Mesothelial cell of epicardium (in vitro differentiated cells): ENCODE measurements at places on chromosomes 5 and 9. TPM values are rescaled to one million over a fixed set of nuclear protein-coding genes. Genes with fewer than 3 reads are reported as not detected.

GRCh38 chr9:113475031-113475430 lies 11.5 kb downstream of the RGS3 start:
- no peak overlapping the region for H3K27ac ChIP-seq
- H3K4me3 ChIP-seq = no peak overlapping the region
- peaks cover 6% of the 10 kb centered on the region for H3K36me3 ChIP-seq

- peak overlapping the region; percentile 31 for H3K4me3 ChIP-seq
- DNase-seq = no peak
- H3K27ac ChIP-seq = peak overlapping the region; percentile 72
- no peaks in the 10 kb centered on the region for H3K36me3 ChIP-seq
- H3K27me3 ChIP-seq = no peaks in the 10 kb centered on the region
Measured at GRCh38 chr5:139690064-139690802, 42.1 kb downstream of the CXXC5 start.

The DMXL1 gene
- total RNA-seq = 68.6 to 75.2 TPM (median 74.9 TPM) in 3 replicates

DNA sequence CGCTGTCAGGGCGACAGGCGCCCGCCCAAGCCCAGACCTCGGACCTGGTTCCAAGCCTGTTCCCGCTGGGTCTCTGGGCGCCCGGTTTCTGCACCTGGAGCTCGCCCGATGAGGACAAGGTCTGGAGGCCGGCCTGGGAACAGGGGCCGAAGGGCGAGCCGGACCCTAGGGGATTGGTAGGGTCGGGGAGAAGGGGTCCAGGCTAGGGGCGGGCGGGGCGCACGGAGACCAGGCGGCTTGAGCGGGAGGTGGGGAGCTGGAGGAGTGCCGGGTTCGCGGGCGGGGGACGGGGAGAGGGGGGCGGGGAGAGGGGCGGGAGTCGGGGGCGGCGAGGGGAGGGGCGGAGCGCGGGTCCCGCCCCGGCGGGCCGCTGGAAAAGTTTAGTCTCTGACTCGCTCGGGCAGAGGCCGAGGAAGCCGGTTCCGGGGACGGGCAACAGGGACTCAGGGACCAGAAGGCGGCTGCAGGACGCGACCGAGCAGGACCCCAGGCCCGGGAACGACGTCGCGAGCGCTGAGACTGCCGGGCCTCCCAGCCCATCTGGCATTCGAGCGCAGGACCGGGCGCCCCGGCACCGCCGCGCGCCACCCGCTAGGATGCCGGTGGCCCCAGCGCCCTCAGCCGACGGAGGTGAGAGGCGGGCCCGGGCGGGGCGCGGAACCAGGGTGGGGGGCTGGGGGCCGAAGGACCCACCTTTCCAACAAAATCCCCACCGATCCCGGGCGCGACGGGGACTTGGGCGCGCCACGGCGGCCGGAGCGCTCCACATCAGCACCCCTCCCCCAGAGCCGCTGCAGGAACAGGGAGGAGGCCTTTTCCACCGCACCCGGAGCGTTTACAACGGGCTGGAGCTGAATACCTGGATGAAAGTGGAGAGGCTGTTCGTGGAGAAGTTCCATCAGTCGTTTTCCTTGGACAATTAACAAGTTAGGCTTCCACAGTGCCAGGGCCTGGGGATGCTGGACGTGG lies at the start of gene S1PR3:
Gene S1PR3, plus strand, starts transcription at position 403 of the 969 bp plus-strand sequence. CDS start 9,733 bp downstream, outside the sequence.
- peak within 1 kb of the TSS; percentile 85 for H3K4me3 ChIP-seq
- H3K36me3 ChIP-seq = no peaks in the 10 kb centered on the region
- DNase-seq = peak; percentile 69
- H3K27ac ChIP-seq = peak within 1 kb of the TSS; percentile 66
- peaks cover 12% of the 10 kb centered on the region for H3K27me3 ChIP-seq

- peaks cover 6% of the 10 kb centered on the region for H3K4me1 ChIP-seq
- no peak for DNase-seq
Measured at GRCh38 chr9:20225826-20226225, 396.5 kb downstream of the MLLT3 start.

GRCh38 chr5:61322738-61323725 lies 9.0 kb upstream of the ZSWIM6 start:
- H3K27me3 ChIP-seq = no peaks in the 10 kb centered on the region
- no peaks in the 10 kb centered on the region for H3K36me3 ChIP-seq
- no peak overlapping the region for H3K4me3 ChIP-seq
- no peak for DNase-seq
- H3K27ac ChIP-seq = peak overlapping the region; percentile 79
- peaks cover 34% of the 10 kb centered on the region for H3K4me1 ChIP-seq

GRCh38 chr5:1497795-1498622 lies 25.8 kb downstream of the LPCAT1 start:
- no peak for DNase-seq
- peaks cover 2% of the 10 kb centered on the region for H3K4me1 ChIP-seq
- H3K4me3 ChIP-seq = no peak overlapping the region
- H3K27ac ChIP-seq = no peak overlapping the region

The SPATA31A3 gene
- not detected in 3 replicates for total RNA-seq

The MEF2C gene
- 8.4 to 9.6 TPM (median 9.1 TPM) in 3 replicates for total RNA-seq

DNA sequence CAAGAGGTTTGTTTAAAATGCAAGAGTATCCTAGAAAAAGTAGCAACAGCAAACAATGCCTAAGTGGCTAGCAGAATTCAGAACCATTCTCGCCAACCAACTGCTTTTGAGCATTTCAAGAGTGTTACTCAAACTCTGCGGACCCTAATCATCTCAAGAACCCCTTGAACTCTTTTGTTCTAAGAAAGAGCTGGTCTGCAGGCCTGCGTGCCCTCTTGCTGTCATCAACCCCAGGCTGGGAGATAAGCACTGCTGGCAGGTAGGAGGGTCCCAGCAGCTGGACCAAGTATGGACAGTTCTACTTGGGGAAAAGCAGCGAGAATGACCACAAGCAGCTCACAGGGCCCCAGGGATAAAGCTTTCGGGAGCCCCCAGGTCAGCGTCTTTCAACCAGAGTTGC lies 38.3 kb downstream of the MYO10 start:
- peaks cover 54% of the 10 kb centered on the region for H3K4me1 ChIP-seq
- DNase-seq = no peak
- peak overlapping the region; percentile 56 for H3K27ac ChIP-seq
- no peaks in the 10 kb centered on the region for H3K36me3 ChIP-seq
- H3K27me3 ChIP-seq = no peaks in the 10 kb centered on the region
- no peak overlapping the region for H3K4me3 ChIP-seq

The PDCD1LG2 gene
- total RNA-seq = not detected in 3 replicates

The TMEM174 gene
- total RNA-seq = not detected in 3 replicates

GRCh38 chr9:80605129-80605528 lies 1033.4 kb downstream of the TLE4 start:
- no peak overlapping the region for H3K4me3 ChIP-seq
- no peaks in the 10 kb centered on the region for H3K27me3 ChIP-seq
- H3K4me1 ChIP-seq = peaks cover 48% of the 10 kb centered on the region
- no peak for DNase-seq

- H3K4me3 ChIP-seq = no peak overlapping the region
- DNase-seq = no peak
- no peaks in the 10 kb centered on the region for H3K27me3 ChIP-seq
Measured at GRCh38 chr5:58043032-58043945, 416.6 kb downstream of the PLK2 start.

The DMAC1 gene
- 60.0 to 62.3 TPM (median 61.4 TPM) in 3 replicates for total RNA-seq

The ADCY2 gene
- 0.84 to 3.0 TPM (median 0.86 TPM) in 3 replicates for total RNA-seq

- no peaks in the 10 kb centered on the region for H3K27me3 ChIP-seq
- H3K27ac ChIP-seq = no peak overlapping the region
- no peak overlapping the region for H3K4me3 ChIP-seq
Measured at GRCh38 chr9:111975709-111976108, 79.1 kb downstream of the UGCG start.

The ADAMTS6 gene
- 17.3 to 20.6 TPM (median 17.7 TPM) in 3 replicates for total RNA-seq

GRCh38 chr5:170562875-170563228 lies 59.0 kb downstream of the KCNIP1 start:
- no peaks in the 10 kb centered on the region for H3K4me1 ChIP-seq
- H3K36me3 ChIP-seq = no peaks in the 10 kb centered on the region
- no peak overlapping the region for H3K4me3 ChIP-seq
- no peak overlapping the region for H3K27ac ChIP-seq

The RNF183 gene
- total RNA-seq = 0.16 to 0.53 TPM (median 0.29 TPM) in 3 replicates

DNA sequence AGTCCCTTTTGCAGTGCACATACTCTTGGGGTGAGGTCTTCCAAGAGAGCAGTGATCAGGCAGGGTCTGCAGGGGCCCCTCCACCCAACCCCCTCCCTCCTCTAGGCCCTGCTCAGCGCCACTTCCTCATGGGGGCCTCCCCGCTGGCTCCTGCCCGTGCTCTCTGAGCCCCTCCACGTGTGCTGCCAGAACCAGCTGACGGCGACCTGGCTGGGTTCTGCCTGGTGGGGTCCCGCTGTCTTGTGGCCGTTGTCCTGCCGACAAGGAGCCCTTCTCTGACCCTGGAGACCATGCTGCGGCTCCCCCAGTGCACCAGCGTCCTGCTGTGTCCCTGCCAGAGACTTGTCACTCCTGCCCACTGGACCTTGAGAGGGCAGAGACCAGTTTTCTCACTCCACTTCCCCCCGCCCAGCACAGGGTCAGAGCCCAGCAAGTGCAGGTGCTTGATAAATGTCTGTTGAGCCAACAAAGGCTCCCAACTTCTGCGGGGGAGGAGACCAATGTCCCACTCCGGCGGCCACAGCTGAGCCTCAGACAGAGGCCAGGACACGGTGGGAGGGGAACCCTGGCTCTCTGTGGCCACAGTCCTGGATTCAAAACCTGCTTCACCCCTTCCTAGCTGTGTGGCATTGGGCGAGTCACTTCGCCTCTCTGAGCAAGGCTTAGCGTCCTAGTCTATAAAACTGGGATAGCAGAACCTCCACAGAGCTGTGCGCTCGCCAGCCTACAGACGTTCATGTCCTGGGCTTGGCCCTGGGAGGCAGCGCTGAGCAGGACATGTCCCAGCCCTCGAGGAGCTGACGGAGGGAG lies 24.8 kb downstream of the SARDH start:
- no peak for DNase-seq
- H3K27ac ChIP-seq = peak overlapping the region; percentile 50
- H3K4me3 ChIP-seq = no peak overlapping the region
- peaks cover 37% of the 10 kb centered on the region for H3K4me1 ChIP-seq
- no peaks in the 10 kb centered on the region for H3K27me3 ChIP-seq

DNA sequence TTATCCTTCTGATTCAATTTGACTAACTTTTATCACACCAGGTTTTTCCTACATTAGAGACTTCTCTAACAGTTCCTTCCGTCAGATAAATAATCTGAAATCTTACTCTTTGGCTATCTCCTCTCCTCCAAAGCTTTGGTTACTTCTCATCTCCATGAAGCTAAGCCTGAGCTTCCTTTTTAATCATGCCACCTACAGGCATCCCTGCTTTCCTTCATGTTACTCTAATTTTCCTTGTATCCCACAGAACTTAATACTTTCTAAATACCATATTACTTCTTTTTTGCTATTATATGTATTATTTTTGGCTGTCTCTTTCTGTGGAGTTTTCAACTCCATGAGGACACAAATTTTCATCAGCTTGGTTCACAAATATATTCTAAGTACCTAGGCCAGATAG lies 49.7 kb downstream of the C9 start:
- H3K4me3 ChIP-seq = no peak overlapping the region
- H3K27me3 ChIP-seq = no peaks in the 10 kb centered on the region
- no peak overlapping the region for H3K27ac ChIP-seq
- H3K4me1 ChIP-seq = no peaks in the 10 kb centered on the region

The PLAC8L1 gene
- 2.3 to 4.2 TPM (median 2.6 TPM) in 3 replicates for total RNA-seq

- H3K27ac ChIP-seq = no peak overlapping the region
- peaks cover 37% of the 10 kb centered on the region for H3K4me1 ChIP-seq
- DNase-seq = no peak
- H3K27me3 ChIP-seq = no peaks in the 10 kb centered on the region
Measured at GRCh38 chr5:83401122-83401731, 70.3 kb upstream of the VCAN start.

GRCh38 chr5:160260881-160261815 lies 31.8 kb downstream of the FABP6 start:
- peaks cover 30% of the 10 kb centered on the region for H3K4me1 ChIP-seq
- H3K27me3 ChIP-seq = no peaks in the 10 kb centered on the region
- no peak overlapping the region for H3K4me3 ChIP-seq
- no peak for DNase-seq

GRCh38 chr5:149143470-149143869 lies 2.2 kb downstream of the ABLIM3 start:
- H3K4me1 ChIP-seq = peaks cover 10% of the 10 kb centered on the region
- H3K36me3 ChIP-seq = no peaks in the 10 kb centered on the region

The MYOT gene
- not detected in 3 replicates for total RNA-seq

DNA sequence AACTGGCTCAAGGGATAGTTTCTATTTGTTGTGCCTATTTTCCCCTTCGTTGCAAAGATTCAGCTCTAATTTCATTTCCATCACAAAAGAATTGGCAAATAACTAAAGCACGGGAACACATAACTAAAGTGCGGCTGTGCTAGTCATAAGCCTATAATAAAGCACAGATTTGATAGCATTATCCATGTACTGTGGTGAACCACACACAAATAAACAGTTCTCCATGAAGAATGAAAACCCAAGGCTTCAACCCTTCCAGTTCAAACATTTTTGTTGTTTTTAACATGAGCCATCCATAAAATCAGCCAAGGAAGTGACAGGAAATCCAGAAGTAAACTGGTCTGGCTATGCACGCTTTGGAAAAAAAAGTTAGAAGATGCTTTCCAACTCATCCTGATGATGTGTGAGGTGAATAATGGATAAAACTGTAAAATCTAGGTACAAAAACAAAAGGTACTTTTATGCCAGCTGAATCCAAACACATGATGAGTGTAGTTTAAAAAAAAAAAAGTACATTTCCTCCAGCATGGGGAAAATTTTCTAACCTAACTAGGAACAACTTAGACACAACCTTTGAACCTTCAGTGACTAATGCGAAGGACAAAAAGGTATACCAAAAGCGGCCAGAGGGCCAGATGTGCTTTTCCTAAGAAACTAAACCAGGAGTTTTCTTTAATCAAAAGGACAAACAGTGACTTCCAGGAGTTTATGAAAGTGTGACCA lies 10.2 kb downstream of the ZNF608 start:
- no peaks in the 10 kb centered on the region for H3K27me3 ChIP-seq
- DNase-seq = no peak
- peaks cover 77% of the 10 kb centered on the region for H3K4me1 ChIP-seq
